ENCODE measurements at places on chromosomes 4 and X.

DNA sequence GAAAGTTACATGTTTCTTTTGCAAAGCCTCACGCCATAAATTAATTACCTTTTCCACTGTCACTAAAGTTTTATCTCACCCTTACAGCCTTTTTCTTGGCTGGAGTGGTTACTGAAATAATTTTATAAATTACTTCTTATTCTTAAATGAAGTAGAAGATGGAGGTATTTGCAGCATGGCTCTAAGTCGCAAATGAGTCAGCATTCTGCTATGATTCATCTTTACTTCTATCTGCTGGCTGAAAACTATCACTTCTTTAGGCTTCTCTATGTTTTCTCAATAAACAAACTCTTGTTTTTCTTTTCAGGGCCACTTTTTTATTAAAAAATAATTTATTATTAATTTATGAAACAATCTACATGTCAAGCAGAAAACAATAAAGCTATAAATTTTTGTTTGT lies 210.2 kb upstream of the GYPA start:
- no peak for DNase-seq

GRCh38 chr4:108043526-108043925 lies 53.8 kb downstream of the HADH start:
- DNase-seq: no peak

- DNase-seq: no peak
Observed at GRCh38 chr4:4613641-4614286, 71.9 kb upstream of the STX18 start.

- peak; percentile 46 for DNase-seq
Observed at GRCh38 chr4:176320340-176320975, 692 bp downstream of the SPCS3 start.

GRCh38 chr4:152780267-152780778 lies 569 bp downstream of the ARFIP1 start:
- DNase-seq: no peak

DNA sequence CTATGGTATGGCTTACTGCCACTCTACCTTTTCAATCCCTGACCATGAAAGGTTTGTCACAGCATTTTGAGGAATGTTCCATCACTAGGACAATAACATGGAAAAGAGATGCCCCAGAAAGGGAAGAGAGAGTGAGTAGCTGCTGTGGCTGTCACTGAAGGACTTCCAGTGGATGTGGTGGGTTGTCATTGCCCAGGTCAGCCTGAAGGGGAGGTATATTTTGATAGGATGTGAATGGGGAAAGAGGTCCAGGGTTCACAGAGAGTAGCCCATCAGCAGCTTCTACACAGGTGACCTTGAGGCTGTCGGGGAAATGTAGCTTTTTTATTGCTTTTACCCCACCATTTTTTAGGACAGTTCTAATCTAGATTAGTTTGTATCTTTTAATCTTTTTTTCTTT lies 30.8 kb downstream of the MTM1 start:
- no peak for DNase-seq

DNA sequence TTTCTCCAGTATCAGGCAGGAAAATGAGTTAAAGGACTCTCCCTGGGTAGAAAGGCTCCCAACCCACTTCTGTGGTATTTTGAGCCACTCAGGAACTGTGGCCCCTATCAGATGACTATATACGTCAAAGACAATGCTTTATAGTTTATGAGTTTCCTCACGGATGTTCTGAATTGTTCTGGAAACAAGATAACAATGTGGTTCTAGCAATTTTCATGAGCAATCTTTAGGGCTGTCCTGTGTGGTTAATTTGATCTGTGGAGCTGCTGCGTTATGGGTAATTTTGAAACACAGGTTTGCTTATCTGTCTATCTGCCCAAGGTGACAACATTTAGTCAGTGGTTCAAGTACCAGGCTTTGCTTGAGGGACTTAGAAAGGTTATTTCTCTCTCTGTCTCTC lies 46.7 kb upstream of the IL2 start:
- no peak for DNase-seq

- DNase-seq: no peak
Observed at GRCh38 chrX:150753357-150753756, 60.2 kb downstream of the MTMR1 start.

GRCh38 chr4:135249024-135249423 lies 1047.4 kb upstream of the PABPC4L start:
- DNase-seq: no peak

DNA sequence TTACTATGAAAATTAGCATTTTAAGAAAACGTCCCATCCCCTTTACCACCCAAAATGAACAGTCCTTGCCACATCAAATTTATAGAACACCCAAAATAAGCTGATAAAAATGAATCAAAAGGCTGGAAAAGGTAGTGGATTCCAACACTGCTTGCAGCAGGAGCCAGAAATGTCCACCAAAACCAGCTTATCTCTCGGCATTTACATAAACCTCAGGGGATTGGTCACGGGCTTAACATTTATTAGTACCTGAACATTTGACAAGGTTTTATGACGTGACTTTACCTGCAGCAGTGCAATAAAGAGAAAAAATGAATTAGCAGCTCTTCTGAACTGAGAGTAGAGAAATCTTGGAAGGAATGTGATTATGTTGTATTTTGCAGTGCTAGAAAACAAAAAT lies 31.6 kb downstream of the ATP8A1 start:
- DNase-seq: no peak

DNA sequence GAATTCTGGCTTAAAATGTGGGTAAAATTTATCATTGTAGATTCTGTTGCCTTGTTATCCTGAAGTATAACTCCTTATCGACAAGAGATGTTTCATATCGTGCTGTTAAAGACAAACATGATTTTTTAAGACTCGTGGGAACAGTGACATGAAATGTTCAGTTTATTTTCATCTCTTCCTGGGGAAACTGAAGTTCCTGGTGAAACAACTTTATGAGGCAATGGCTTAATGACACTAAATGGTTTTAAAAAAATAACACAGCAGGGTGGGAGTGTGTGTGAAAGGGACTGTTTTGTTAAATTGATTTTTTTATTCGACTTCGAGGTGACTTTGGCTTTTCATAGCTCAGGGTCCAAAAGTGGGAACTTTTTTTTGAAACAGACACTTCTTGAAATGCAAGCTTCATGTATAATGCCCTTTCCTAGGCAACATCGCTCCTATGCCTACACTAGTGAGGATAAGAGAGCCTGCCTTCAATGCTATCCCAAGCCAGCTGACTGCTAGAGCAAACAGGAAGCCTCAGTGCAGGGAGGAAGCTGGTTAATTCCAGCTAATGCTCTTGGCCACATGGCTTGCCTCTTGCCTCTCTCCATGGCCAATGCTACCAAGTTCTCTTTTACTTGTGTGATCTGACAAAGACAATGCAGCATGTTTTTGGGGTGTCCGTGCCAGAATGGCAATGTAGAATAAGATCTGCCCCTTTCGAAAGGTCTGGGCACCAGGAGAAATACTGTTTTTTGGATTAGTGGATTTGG lies 80.9 kb upstream of the PLAC1 start:
- DNase-seq: no peak

GRCh38 chr4:41678951-41679350 lies 69.6 kb downstream of the PHOX2B start:
- DNase-seq: no peak

GRCh38 chr4:105859233-105859632 lies 36.0 kb upstream of the NPNT start:
- DNase-seq: no peak

- peak; percentile 82 for DNase-seq
Observed at GRCh38 chrX:149453906-149454822, 50.9 kb downstream of the IDS start.

DNA sequence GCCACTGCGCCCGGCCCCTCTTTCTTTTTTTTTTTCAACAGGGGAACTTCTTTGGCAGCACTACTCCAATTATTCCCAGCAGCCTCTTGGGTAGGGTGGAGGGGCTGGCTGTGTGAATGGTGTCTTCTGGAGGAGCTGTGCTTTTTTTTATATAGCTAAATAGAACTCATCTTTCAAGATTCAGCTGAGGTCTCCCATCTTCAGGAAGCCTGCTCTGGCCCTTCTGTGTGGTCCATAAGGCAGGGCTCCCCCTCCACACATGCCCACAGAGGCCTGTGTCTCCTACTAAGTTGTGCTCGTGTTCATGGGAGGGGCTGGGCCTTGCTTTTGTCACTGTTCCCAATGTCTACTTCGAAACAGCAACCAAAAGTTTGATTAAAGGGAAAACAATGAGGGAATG lies 116.8 kb downstream of the AFAP1 start:
- no peak for DNase-seq

- no peak for DNase-seq
Observed at GRCh38 chr4:101103381-101104142, 243.8 kb downstream of the PPP3CA start.

GRCh38 chr4:81404741-81405140 lies 67.0 kb downstream of the RASGEF1B start:
- DNase-seq: no peak

DNA sequence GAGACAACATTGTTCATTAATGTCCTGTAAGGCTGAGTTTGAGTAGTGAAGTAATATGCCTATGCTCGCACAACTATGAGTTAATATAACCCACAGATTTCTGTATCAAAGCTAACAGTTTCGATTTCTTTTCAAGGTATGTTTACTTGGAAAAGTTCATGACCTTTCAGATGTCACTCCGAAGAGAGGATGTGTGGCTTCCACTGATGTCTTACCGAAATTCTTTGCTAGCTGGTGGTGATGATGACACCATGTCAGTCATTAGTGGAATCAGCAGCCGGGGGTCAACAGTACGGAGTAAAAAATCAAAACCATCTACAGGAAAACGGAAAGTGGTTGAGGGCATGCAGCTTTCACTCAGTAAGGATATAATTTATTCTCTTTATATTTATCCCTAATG lies 124.9 kb downstream of the STAG2 start:
- no peak for DNase-seq

- no peak for DNase-seq
Observed at GRCh38 chr4:8381814-8382581, 58.5 kb downstream of the ACOX3 start.

DNA sequence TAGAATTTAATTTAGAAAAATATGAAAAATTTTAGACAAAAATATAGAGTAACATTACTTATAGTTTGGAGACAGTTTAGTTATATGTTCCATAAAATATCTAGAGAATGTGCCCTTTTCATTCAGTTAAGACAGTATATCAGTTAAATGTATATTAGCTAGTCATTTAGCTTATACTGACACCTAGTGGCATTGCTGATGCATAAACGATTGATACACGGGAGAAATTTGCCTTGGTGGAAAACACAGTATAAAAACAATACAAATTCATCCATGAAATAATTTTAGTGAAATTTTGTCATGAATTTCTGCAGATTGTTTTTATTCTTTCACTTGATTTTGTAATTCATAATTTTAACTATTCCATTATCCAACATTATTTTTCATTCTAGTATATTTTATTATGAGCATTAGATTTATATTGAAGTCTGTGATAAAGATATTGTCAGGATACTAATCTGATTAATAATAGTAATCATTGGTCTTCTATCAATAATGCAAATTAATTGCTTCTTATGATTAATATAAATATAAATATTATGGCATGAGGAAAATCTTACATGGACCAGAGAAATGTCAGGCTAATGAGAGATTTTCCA lies 219.0 kb downstream of the TLL1 start:
- peak; percentile 15 for DNase-seq

DNA sequence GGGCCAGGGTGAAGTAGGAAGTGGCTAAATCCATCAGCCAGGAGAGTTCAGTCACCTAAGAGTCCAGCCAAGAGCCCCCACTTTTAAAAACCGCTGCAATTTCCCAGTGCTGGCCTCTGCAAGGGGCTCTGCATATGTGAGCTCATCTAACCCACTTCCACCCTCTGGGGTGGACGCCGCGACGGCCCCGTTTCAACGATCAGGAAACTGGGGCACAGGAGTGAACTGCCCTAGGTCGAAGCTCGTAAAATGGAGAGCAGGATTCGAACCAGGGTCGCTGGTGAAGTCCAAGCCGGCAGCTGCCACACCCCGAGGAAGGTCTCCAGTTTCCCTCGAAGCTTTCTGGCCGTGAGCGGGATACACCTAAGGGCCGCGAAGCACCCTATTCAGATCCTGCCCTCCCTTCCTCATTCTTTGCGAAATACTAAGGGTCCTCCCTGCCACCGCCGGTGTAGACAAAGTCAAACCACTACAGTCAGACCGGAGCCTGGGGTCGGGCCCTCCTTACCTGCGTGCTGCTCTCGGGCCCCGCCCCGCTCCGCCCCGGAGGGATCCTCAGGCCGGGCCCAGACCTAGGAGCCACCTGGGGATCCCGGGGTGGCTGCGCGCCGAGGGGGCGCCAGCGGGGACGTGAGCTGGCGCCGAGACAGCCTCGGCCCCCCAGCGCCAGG lies 446 bp downstream of the EVC2 start:
- DNase-seq: no peak

- no peak for DNase-seq
Observed at GRCh38 chr4:181819946-181820345, 423.3 kb upstream of the TENM3 start.

DNA sequence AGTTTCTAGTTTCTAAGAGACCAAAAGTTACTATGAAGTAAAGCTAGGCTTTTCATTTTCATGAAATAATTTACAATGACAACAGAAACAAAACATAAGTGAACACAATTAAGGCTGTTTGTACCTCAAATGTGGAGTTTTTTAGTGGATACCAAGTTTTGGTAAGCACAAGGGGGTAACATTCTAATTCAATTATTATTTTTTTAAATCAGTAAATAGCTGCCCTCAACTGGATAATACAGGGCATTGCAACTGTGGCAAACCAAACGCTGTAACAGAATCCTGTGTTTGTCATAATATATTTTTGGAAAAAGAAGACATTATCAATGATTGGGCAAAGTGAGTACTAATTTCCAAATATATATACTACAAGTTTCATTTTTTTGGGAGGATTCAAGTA lies 150.3 kb downstream of the FBXW7 start:
- peak; percentile 1 for DNase-seq

DNA sequence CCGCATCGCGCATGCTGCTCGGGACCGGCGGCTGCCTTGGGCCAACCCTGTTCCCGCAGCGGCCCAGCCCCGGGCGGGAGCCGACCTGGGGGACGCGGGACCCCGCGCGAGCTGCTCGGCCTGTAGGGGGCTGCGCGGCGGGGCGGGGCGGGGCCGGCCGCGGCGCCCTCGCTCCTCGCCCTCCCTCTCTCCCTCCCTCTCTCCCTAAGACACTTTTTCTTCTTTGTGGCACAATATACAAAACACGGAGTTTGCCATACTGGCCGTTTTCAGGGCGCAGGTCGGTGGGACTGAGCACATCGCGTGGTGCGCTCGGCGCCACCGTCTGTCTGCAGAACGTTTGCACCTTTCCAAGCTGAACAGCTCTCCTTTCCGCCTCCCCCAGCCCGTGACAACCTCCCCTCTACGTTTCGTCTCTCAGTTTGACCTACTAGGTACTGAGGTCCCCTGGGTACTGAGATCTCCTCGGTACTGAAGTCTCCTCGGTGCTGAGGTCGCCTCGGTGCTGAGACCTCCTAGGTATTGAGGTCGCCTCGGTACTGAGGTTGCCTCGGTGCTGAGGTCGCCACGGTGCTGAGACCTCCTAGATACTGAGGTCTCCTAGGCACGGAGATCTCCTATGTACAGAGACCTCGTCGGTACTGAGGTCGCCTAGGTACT lies 261.1 kb upstream of the PLCXD1 start:
- no peak for DNase-seq
